Dermis lymphatic vessel endothelial cell (primary cell): ENCODE measurements at places on chromosomes 12 and 14. TPM values are rescaled to one million over a fixed set of nuclear protein-coding genes. Genes with fewer than 3 reads are reported as not detected.

The MANSC1 gene
- total RNA-seq = 7.0 and 7.1 TPM in 2 replicates

The PLCZ1 gene
- total RNA-seq = not detected in 2 replicates

The NRXN3 gene
- under 0.01 TPM in 1 of 2 replicates, not detected in the other for total RNA-seq

The REP15 gene
- total RNA-seq = 9.9 and 15.4 TPM in 2 replicates

The FOXJ2 gene
- total RNA-seq = 4.1 and 4.2 TPM in 2 replicates

The IL31 gene
- not detected in 2 replicates for total RNA-seq

The GPR84 gene
- total RNA-seq = under 0.01 TPM in 1 of 2 replicates, not detected in the other

The DBX2 gene
- not detected in 2 replicates for total RNA-seq

The TAS2R19 gene
- total RNA-seq = 2.9 and 4.0 TPM in 2 replicates

The IKBIP gene
- total RNA-seq = 20.7 and 26.6 TPM in 2 replicates

The TRIM9 gene
- total RNA-seq = under 0.01 TPM in 2 replicates

The ALDH2 gene
- total RNA-seq = 136 and 170 TPM in 2 replicates

The TTC9 gene
- total RNA-seq = 0.33 and 0.52 TPM in 2 replicates

The AQP6 gene
- not detected in 2 replicates for total RNA-seq

The RIMKLB gene
- 34.6 and 48.1 TPM in 2 replicates for total RNA-seq

The YLPM1 gene
- 18.4 and 24.1 TPM in 2 replicates for total RNA-seq

The TRHDE gene
- 0.22 TPM in 1 of 2 replicates, not detected in the other for total RNA-seq

The SLCO1B1 gene
- total RNA-seq = not detected in 2 replicates

The AQP5 gene
- not detected in 2 replicates for total RNA-seq

The KRT8 gene
- total RNA-seq = 9.4 and 13.1 TPM in 2 replicates

The KRT78 gene
- total RNA-seq = not detected in 2 replicates

The HOXC13 gene
- under 0.01 TPM in 1 of 2 replicates, not detected in the other for total RNA-seq

The NPAS3 gene
- 0.34 and 0.43 TPM in 2 replicates for total RNA-seq
